ENCODE measurements at places on chromosomes 5 and 9. TPM values are rescaled to one million over a fixed set of nuclear protein-coding genes. Genes with fewer than 3 reads are reported as not detected.

DNA sequence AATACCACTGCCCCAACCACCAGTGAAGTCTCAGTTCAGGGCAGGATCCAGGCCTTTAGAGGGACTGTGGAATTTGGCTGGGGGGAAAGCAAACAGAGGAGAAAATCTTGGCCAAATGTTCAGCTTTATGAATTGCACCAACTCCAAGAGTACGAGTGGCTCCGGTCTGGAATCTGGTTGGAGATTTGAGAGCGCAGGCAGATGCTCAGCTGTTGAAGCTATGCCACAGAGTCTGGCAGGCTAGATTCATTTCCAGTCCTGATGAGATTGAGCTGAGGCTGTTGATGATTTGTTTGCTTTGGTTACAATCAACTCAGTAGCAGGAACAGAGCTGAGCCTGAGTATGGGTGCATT is 9.1 kb upstream of the HSPB3 start:
- DNase-seq, result no peak

- DNase-seq, result no peak
Observed at GRCh38 chr5:77900691-77901090, 124.6 kb upstream of the TBCA start.

DNA sequence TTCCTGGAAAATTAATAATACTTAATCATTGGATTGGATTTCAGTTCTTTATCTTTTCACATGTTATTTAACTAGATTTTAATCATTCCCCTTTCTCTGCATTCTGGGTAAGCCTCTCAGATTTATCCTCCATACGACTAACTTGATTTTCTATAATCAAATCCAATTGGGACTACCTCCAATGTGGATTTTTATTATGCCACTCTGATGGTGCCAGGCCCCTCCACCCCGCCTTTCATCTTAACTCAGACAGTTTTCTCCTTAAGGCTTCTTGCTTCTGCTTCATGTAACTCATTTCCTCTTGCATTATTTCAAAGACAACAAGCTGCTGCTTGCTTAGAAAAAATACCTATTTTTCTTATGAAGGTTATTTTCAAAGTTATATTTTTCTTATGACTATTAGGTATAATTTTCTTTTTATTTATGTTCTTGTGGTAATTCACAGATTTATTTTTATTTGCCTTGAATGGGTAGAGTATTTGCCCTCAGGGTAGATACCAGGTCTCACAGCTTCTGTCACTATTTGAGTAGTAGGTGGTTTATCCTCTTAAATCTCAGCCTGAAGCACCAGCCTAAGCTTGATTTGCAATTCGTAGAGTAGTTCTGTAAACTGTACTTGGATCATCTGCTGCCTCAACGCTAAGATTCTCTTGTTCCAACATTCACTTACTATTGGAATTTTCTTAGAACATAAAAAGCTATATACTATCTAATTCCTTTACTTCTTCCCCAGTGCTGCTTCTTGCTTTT is 659.0 kb upstream of the ARRDC3 start:
- DNase-seq, result no peak

- peak; percentile 81 for DNase-seq
Observed at GRCh38 chr5:115543365-115544042, 1.1 kb downstream of the FEM1C start.

DNA sequence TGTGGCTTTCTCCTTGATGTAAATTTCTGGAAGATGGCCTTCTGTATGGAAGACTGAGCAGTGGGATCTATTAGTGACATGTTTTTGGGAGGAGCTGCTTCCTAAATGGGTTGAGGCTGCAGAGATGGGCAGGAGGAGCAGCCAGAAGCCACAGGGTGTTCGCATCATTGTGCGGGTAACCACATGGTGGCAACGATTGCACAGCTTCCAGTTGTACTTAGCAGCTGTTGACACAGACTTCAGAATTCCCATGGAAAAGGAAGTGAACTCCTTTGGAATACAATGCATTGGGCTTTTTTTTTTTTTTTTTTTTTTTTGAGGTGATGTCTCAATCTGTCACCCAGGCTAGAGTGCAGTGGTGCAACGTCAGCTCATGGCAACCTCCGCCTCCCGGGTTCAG is 297.3 kb downstream of the NR3C1 start:
- peak; percentile 39 for DNase-seq

DNA sequence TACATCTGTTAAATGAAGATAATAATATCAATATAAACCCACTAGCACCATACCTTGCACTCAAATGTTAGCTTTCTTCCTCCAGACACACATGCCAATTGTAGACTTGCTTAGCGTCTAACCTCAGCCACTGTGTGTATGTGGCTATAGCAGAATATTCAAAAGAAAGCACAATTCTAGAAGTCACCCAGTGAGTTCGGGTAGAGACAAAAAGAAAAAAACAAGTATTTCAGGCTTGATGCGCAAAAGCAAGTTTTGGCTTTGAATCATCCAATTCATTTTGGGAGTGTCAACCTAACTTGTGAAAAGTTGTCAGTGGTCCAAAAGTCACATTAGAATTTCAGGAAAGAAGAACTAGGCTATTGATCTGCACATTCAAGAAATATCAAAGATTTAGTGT is 167.4 kb downstream of the PRELID2 start:
- DNase-seq, result no peak

DNA sequence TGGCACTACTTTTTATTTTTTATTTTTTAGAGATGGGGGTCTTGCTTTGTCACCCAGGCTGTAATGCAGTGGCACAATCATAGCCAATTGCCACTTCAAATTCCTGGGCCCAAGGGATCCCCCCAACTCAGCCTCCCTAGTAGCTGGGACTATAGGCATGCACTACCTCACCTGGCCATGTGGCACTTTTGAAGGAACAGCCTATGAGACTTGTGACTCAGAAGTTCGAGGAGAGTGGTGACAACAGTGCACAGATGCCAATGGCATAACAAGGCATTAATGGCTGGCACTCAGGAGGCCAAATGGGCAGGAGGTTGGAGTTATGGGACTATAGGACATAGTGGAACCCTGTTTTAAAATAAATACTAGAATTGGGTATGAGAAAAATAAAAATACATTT is 33.7 kb downstream of the ANKRD31 start:
- DNase-seq, result no peak

The TRIM7 gene
- total RNA-seq, result 5.7 TPM

The INSL4 gene
- not detected for total RNA-seq
